ENCODE measurements at places on chromosomes 5 and 9. TPM values are rescaled to one million over a fixed set of nuclear protein-coding genes. Genes with fewer than 3 reads are reported as not detected.

DNA sequence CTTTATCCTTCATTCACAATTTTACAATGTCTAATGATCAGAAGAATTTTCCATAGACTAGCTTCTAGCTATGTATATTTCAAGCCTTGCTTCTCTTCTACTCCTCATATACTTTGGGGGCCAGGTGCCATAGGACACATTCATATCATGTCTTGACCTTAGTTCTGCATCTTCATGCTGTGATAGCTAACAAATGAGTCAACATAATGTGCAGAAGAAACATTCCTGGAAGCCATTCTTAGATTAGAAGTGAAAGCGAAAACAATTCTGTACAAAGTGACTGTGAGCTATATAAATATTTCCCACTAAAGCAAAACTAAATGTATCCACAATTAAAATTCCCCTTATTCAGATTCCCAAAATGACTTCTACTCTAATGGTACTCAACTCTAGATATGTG, 320.2 kb upstream of the NREP start:
- no peak overlapping the region for H3K27ac ChIP-seq
- H3K27me3 ChIP-seq, result no peaks in the 10 kb centered on the region
- no peak for DNase-seq
- no peak overlapping the region for H3K4me3 ChIP-seq
- H3K4me1 ChIP-seq, result peaks cover 6% of the 10 kb centered on the region

GRCh38 chr9:5633243-5633642, 4.3 kb downstream of the RIC1 start:
- H3K4me3 ChIP-seq, result no peak overlapping the region
- H3K27me3 ChIP-seq, result no peaks in the 10 kb centered on the region
- peaks cover 42% of the 10 kb centered on the region for H3K4me1 ChIP-seq
- H3K36me3 ChIP-seq, result peaks cover 23% of the 10 kb centered on the region

Gene BARHL1
- not detected for total RNA-seq

- peaks cover 54% of the 10 kb centered on the region for H3K4me1 ChIP-seq
- H3K4me3 ChIP-seq, result peak overlapping the region; percentile 43
- H3K27me3 ChIP-seq, result no peaks in the 10 kb centered on the region
- no peaks in the 10 kb centered on the region for H3K36me3 ChIP-seq
- DNase-seq, result peak; percentile 46
Observed at GRCh38 chr5:56080375-56081052, 85.8 kb upstream of the IL6ST start.

- H3K4me1 ChIP-seq, result peaks cover 77% of the 10 kb centered on the region
- H3K4me3 ChIP-seq, result no peak overlapping the region
- no peaks in the 10 kb centered on the region for H3K27me3 ChIP-seq
- DNase-seq, result no peak
- H3K27ac ChIP-seq, result no peak overlapping the region
- peaks cover 40% of the 10 kb centered on the region for H3K36me3 ChIP-seq
Observed at GRCh38 chr5:62317810-62318209, 11.8 kb downstream of the KIF2A start.

DNA sequence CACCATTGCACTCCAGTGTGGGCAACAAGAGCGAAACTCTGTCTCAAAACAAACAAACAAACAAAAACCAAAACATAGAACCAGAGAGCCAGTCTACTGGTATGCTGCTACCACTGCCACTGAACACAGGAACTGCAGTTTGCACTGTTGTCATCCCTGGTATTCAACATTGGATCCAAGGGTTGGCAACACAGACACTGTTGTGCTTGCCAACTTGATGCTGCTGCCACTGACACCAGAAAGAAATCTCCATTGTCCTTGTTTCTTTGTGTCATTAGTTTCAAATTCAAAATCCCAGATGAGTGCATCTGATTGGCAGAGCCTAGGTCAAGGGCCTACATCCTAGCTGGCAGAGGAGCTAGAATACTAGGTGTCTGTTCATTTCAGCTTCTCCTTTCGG, 16.2 kb downstream of the HINT1 start:
- H3K27me3 ChIP-seq, result no peaks in the 10 kb centered on the region
- no peak overlapping the region for H3K4me3 ChIP-seq
- H3K4me1 ChIP-seq, result no peaks in the 10 kb centered on the region
- H3K27ac ChIP-seq, result no peak overlapping the region
- peaks cover 4% of the 10 kb centered on the region for H3K36me3 ChIP-seq
- DNase-seq, result no peak

- H3K4me1 ChIP-seq, result peaks cover 19% of the 10 kb centered on the region
- peak; percentile 30 for DNase-seq
Observed at GRCh38 chr9:7756088-7756487, 43.5 kb downstream of the DMAC1 start.

DNA sequence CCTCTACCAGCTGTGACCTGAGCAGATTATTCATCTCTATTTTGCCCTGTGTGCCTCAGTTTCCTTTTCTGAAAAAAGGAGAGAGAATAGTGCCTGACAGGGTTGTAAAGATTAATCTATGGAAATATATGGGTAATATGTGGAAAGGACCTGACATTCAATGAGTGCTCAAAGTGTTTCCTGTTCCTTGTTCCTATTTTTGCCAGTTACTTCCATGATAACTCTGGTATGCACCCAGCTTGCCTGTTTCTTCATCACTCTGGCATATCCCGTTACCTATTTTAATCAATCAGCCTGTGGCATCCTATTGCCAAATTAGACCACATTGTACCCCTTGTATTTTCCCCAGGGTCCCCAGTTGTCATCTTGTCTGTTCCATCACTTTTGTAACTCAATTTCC, 3.6 kb upstream of the ARAP3 start:
- H3K27ac ChIP-seq, result no peak overlapping the region
- peaks cover 19% of the 10 kb centered on the region for H3K4me1 ChIP-seq
- no peaks in the 10 kb centered on the region for H3K36me3 ChIP-seq
- peaks cover 5% of the 10 kb centered on the region for H3K27me3 ChIP-seq

Gene STC2
- 31.5 TPM for total RNA-seq

DNA sequence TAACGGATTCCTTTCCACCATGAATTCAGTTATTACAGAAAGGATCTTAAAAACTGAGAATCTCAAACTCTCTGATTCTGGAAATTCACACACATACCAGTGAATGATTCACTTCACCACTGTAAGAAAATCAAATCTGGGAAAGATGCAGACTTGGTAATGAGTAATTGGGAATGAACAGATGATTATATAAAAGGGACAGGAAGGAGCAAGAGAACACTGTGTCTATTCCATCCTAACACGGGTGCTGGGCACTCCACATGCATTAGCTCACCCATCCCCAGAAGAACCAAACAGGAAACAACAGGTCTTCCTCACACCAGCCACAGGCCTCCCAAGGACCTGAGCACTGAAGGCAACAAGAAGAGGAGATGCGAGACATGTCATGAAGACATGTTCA, 74.8 kb upstream of the ZNF622 start:
- H3K27me3 ChIP-seq, result no peaks in the 10 kb centered on the region
- no peak overlapping the region for H3K4me3 ChIP-seq
- H3K4me1 ChIP-seq, result peaks cover 58% of the 10 kb centered on the region
- DNase-seq, result no peak
- H3K36me3 ChIP-seq, result peaks cover 9% of the 10 kb centered on the region

- no peak overlapping the region for H3K4me3 ChIP-seq
- H3K36me3 ChIP-seq, result no peaks in the 10 kb centered on the region
- peaks cover 10% of the 10 kb centered on the region for H3K27me3 ChIP-seq
- no peak overlapping the region for H3K27ac ChIP-seq
- no peak for DNase-seq
Observed at GRCh38 chr9:72044095-72044494, 16.3 kb downstream of the C9orf57 start.

Gene MCTP1
- total RNA-seq, result 0.32 TPM

Gene HACD4
- total RNA-seq, result 2.7 TPM

- H3K4me1 ChIP-seq, result no peaks in the 10 kb centered on the region
- H3K4me3 ChIP-seq, result no peak overlapping the region
- no peak for DNase-seq
- peaks cover 3% of the 10 kb centered on the region for H3K27me3 ChIP-seq
Observed at GRCh38 chr5:137281201-137281600, 217.9 kb downstream of the SPOCK1 start.

- no peak for DNase-seq
- H3K27ac ChIP-seq, result no peak overlapping the region
- H3K36me3 ChIP-seq, result no peaks in the 10 kb centered on the region
- H3K4me3 ChIP-seq, result no peak overlapping the region
- H3K27me3 ChIP-seq, result no peaks in the 10 kb centered on the region
- H3K4me1 ChIP-seq, result peaks cover 4% of the 10 kb centered on the region
Observed at GRCh38 chr5:59151162-59151889, 568.5 kb downstream of the RAB3C start.

GRCh38 chr5:83552275-83552674, 80.7 kb downstream of the VCAN start:
- peaks cover 2% of the 10 kb centered on the region for H3K27me3 ChIP-seq
- H3K4me1 ChIP-seq, result no peaks in the 10 kb centered on the region
- no peak overlapping the region for H3K27ac ChIP-seq

GRCh38 chr5:122264610-122265009, 47.4 kb upstream of the SNCAIP start:
- H3K4me3 ChIP-seq, result no peak overlapping the region
- H3K27ac ChIP-seq, result no peak overlapping the region

- no peak overlapping the region for H3K4me3 ChIP-seq
- H3K27me3 ChIP-seq, result peaks cover 23% of the 10 kb centered on the region
- peaks cover 2% of the 10 kb centered on the region for H3K4me1 ChIP-seq
- no peak overlapping the region for H3K27ac ChIP-seq
Observed at GRCh38 chr9:126699401-126699881, 85.7 kb downstream of the LMX1B start.

DNA sequence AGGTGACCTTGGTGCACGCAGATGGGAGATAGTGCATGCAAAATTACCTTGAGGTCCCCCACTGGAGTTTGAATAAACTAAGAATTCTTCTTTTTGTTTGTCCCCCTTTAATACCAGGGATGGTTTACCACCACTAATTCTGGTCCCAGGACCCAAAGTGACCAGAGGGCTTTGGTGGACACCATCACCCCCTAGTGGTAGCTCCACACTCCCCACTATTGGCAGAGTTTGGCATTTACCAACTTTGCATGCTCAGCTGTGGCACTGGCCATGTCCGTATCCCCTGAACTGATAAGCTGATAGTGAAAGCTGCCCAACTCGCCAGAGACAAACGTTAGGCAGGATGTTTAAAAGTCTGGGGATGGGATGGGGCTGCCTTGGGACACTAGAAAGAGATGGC, 3.3 kb downstream of the ASTN2 start:
- no peaks in the 10 kb centered on the region for H3K4me1 ChIP-seq
- H3K27ac ChIP-seq, result no peak overlapping the region
- peak; percentile 20 for DNase-seq
- peaks cover 24% of the 10 kb centered on the region for H3K27me3 ChIP-seq
- no peak overlapping the region for H3K4me3 ChIP-seq

GRCh38 chr5:166938071-166938470, 1353.4 kb upstream of the WWC1 start:
- no peaks in the 10 kb centered on the region for H3K4me1 ChIP-seq
- no peaks in the 10 kb centered on the region for H3K36me3 ChIP-seq

Gene PPP1R26
- total RNA-seq, result 2.4 TPM

Gene SEMA6A
- not detected for total RNA-seq

DNA sequence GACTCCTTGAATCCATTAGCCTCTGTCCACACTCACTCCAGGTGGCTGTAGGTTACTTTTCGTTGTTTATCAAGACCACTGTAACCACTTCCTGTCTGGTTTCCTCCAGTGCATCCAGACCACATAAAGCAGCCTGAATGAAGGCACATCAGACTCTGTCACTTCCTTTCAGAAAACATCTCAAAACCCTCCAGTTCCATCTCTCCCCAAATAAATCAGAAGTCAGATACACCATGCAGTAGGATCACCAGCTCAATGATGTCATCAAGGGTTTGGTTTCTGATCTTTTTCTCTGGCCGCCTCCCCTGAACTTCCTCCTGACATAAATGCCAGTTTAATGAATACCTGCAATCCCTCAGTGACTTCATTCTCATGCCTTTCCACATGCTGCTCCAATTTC, 161.2 kb downstream of the ZNF462 start:
- H3K27me3 ChIP-seq, result peaks cover 3% of the 10 kb centered on the region
- no peaks in the 10 kb centered on the region for H3K36me3 ChIP-seq
- peaks cover 12% of the 10 kb centered on the region for H3K4me1 ChIP-seq
- H3K4me3 ChIP-seq, result no peak overlapping the region
- DNase-seq, result no peak

DNA sequence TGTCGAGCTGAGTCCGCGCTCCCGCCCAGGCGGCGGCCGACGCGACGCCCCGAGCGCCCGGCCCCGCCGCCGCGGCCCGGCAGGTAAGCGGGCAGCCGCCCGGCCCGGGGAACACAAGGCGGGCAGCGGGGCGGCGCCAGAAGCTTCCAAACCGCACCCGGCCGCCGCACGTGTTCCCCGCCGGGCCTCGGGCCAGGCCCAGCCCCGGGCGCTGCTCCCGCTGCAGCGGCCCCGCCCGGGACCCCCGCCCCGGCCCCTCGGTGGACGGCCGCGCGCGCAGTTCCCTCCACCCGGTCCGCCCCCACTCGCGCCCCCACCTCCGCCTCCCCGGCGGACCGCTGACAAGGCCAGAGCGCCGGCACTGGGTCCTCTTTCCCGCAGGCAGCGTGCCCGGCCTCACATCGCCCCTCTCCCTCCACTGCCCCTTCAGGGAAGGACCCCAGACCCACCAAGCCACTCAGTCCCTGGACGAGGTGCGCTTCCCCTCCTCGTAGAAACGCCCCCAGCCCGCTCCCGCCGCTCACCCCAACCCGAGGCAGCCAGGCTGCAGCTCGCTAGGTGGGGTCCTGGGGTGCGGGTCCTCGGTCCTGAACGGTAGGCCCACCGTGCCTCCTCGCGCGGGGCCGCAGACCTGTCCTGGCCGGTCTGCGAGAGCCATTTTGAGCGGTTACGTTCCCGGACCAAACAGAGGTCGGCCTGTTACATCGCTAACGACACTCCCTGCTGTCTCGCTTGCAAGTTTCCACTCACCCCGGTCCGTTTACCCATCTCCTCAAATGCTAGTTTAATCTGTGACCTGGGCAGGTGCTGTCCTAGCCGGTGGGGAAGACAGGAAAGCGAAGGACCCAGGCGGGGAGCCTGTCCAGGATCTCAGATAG, 475 bp downstream of the WDR5 start:
- peaks cover 31% of the 10 kb centered on the region for H3K4me1 ChIP-seq
- H3K27me3 ChIP-seq, result no peaks in the 10 kb centered on the region

Gene CYLC2
- total RNA-seq, result not detected

DNA sequence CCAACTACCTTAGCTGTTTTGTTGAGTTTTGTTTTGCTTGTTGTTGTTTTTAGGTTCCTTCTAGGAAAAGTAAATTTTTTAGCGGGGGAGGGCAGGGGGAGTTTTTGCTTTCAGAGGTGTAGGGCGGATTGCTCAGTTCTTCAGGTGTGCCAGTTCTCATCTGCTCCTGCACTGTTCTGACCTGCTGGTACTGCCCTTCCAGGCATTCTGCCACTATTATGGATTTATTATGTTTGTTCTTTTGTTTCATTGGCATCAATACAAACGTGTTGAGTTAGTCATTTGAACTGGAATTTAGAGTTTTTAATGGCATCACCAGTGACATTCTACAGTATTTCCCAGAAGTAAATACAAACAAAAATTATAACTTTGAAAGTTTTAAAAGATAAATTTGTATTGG, 26.0 kb downstream of the ERCC6L2 start:
- peaks cover 14% of the 10 kb centered on the region for H3K36me3 ChIP-seq
- H3K4me3 ChIP-seq, result no peak overlapping the region
- no peaks in the 10 kb centered on the region for H3K27me3 ChIP-seq
- DNase-seq, result no peak
- H3K27ac ChIP-seq, result no peak overlapping the region

All from activated CD4-positive, alpha-beta T cell treated with anti-CD3 and anti-CD28 coated beads for 36 hours (primary cell).